Stimulated activated CD4-positive, alpha-beta T cell treated with anti-CD3 and anti-CD28 coated beads, Interleukin-1b, Interleukin-23, amount 100 ng/mL, for 4 hours (primary cell): ENCODE measurements at places on chromosomes 4 and X.

GRCh38 chrX:30278365-30278764 is 30.8 kb downstream of the NR0B1 start:
- DNase-seq: no peak

GRCh38 chr4:14115106-14115505 is 487.6 kb upstream of the BOD1L1 start:
- no peak for DNase-seq

DNA sequence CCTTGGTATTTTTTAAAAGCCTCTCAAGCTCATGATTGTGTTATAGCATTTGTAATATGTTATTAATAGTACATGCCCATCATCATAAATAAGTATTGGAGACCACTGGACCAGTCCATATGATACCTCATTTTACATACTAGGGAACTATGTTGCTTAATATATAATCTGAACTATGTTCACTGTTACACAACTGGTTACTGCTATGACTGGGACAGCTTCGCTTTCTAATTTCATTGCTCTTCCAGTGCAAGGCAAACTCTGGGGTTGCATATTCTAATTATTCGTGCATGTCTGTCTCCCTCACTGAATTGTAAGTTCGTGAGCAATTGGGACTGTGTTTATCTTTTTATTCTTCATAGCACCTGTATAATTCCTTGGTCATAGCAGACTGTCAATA is 330.5 kb downstream of the RAPGEF2 start:
- no peak for DNase-seq

- no peak for DNase-seq
These were observed 2.7 kb downstream of the PPARGC1A start for GRCh38 chr4:23887173-23887572.

- peak; percentile 0 for DNase-seq
These were observed 196.2 kb downstream of the SNCA start for GRCh38 chr4:89640620-89641366.

GRCh38 chr4:118968005-118968404 is 79.4 kb downstream of the SYNPO2 start:
- no peak for DNase-seq

GRCh38 chr4:57154191-57154590 is 44.0 kb upstream of the IGFBP7 start:
- DNase-seq: no peak

GRCh38 chrX:122850326-122850725 is 333.8 kb upstream of the GRIA3 start:
- DNase-seq: no peak

DNA sequence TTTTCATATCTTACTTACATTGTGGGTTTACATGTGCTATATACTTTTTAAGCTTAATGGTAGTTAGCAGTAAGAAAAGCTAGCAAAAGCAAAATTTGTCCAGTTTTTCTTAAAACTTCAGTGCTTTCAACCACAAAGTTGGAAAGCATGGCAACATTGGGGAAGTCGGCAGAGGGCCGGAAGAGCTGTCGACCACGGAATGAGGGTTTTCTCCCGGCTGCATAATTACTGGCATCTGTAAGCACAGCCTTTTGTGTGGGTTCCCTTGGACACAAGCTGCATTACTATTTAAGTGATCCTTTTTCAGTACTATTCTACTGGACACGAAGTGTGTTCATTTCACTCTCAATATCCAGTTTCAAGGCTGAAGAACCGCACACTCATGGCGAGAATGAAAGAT is 560.4 kb downstream of the ANKRD50 start:
- no peak for DNase-seq

DNA sequence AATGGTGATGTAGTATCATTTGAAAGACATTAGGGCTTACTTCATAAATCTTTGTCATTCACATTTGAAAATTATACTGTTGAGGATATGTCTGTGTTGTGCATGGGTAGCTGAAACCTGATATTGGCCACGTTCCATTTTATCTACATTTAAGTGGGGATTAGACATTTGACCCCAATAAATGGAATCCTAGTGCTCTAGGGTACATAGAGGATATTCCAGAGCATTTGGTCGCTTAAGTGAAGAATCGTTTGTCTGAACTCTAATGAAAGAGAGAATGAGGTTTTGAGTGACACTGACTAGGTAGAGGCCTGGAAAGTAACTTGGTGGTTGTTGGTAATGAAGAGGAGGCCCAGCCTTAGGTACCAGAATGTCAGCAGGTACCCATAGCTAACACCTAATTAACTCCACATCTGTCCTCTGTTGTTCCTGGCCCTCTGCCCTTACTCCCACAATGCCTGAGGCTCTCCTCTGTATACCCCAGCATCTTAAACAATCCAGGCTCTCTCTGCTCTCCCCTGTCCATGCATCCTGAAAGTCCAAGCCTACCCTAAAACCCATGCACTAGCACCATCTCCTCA is 299.5 kb upstream of the KLF3 start:
- no peak for DNase-seq

DNA sequence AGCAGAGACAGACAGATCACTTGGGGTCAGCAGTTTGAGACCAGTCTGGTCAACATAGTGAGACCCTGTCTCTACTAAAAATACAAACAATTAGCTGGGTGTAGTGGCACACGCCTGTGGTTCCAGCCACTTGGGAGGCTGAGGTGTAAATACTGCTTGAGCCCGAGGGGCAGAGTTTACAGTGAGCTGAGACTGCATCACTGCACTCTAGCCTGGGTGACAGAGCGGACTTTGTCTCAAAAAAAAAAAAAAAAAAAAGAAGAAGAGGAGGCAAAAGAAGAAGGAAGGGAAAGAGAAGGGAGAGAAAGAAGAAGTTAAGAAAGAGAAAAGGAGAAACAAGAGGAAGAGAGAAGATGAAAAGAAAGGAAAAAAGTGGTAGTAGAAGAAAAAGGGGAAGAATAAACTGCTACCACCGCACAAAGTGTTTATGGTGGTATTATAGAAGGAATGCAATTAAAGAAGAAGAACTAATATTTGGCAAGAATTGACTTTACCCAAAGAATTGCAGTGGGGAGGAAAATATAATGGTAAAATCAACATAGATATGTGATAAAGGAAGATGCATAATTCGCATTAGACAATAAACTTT is 19.6 kb upstream of the NSUN7 start:
- no peak for DNase-seq

DNA sequence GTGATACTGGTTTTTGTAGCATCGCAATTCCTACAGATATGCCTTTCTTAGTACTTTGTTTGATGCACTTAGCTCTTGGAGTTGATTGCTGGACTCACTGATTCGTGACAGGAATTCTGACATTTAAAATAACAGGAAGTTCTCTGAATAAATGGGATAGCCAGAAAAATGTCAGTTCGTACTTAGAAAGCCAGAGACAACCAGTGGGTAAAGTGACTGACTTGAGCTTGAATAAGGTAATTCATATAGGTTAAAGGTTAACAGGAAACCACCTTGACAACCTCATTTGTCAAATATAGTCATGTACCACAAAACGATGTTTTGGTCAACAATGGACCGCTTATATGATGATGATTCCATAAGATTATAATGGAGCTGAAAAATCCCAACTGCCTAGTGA is 181.4 kb downstream of the RPA4 start:
- no peak for DNase-seq

GRCh38 chr4:53552711-53553110 is 38.6 kb downstream of the LNX1 start:
- no peak for DNase-seq

DNA sequence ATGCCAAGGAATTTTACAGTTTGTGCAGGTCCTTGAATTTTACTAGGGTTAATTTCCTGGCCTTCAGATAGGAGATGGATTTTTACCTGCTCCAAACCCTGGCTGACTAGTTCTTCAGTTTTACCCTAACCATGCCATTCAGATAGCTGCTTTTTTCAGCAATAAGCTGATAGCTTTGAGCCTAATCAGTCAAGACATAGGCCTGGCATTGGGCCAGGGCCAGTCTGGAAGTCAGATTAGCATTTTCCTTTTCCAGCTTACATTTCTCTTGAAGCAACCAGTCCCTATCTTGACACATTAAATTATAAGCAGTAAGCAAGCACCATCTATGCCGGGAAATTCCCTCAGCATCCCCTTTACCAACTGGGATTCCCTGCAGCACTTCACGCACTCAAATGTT is 177.1 kb downstream of the ADGRA3 start:
- DNase-seq: no peak

GRCh38 chr4:102988429-102989020 is 31.0 kb downstream of the SLC9B1 start:
- DNase-seq: no peak

DNA sequence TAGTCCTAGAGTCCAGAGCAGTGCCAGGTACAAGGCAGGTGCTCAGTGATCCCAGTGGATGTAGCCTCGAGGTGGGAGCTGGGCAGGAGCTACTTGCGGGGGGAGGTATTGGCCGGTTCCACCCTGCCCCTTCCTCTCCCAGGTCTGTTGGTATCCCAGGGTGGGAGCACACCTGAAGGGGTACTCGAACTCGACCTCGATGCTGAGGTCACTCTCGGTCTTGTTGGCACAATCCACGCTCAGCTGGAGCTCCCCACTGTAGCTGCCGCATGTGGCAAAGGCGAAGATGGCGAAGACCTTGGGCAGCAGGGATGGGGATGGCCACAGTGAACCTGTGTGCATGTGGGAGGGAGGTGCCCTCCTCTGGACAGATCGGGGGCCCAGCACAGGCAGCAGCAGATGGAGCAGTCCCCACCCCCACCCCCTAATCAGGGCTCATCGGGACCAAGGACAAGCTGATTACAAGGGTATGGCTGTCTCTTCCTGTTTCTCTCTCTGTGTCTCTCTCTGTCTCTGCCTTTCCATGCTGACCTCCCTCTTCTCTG is 2.4 kb downstream of the SYP start:
- no peak for DNase-seq

DNA sequence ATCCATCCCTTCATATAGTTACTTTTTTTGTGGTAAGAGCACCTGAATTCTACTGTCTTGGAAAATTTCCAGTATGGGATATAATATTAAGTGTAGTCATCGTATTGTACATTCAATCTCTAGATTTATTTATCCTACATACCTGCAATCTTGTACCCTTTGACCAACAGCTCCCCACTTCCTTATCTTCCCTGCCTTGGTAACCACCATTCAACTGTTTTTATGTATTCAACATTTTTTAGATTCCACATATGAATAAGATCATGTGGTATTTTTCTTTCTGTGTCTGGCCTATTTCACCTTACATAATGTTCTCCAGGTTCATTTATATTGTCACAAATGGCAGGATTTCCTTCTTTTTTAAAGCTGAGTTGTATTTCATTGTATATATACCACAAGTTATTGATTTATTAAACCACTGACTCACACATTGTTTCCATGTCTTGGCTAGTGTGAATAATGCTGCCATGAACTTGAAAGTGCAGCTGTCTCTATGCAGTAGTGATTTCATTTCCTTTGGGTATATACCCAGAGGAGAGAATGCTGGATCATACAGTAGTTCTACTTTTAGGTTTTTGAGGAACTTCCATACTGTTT is 572.5 kb downstream of the MAGEB5 start:
- DNase-seq: no peak

DNA sequence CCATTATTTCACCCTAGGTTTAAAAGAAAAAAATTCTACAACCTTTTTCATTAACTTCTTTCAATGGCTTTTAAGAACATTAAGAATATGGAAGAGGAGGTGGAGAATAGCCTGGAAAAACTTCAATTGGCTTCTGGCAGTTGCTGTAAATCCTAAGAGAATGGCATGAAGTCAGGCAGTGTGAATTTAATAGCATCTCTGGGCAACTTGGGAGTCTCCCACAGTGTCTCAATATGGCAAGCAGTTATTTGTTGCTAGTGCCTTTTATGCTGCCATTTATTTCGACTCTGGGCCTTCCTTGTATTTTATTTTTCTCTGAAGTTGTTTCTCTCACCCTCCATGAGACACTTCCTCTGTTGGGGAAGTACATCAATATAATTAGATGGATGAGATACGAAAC is 322.1 kb downstream of the CBLL2 start:
- no peak for DNase-seq

DNA sequence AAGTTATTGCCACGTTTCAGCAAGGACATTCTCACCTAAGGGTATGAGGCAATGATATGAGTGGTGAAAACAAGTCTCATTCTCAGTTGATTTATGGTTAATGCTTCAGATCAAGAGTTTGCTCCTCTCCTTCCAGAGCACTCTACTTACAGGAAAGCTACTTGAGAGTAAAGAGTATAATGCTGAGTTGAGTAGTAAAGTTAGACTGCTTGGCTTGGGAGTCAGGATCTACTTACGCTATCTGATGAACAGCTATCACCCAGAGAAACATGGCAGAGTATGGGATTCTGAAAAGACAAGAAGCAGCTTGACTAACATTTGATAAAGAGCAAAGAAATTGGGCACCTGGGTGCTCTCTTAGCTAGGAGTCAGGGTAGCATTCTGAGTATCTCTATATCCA is 211.8 kb downstream of the GLUD2 start:
- DNase-seq: no peak

- DNase-seq: no peak
These were observed 95.3 kb downstream of the ZAR1 start for GRCh38 chr4:48585401-48585800.

DNA sequence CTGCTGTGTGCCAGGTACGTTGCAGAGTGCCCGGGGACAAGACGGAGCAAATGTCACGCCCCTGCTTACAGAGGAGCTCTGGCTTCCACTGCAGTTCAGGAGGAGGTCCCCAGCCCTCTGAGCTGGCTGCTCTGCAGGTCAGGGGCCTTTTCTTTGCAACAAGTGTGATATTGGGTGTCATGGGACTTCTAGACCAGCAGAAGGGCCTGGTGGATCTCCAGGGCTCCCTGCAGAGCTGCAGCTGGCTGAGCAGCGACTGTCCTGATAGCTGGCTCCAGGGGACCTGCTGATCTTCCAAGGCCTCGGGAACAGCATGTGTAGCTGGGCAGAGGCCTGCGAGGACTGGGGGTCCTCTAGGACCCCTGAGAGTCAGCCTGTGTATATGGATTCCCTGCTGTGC is 120.4 kb downstream of the SORCS2 start:
- DNase-seq: no peak

- no peak for DNase-seq
These were observed 15.3 kb upstream of the BEND4 start for GRCh38 chr4:42167709-42168108.

DNA sequence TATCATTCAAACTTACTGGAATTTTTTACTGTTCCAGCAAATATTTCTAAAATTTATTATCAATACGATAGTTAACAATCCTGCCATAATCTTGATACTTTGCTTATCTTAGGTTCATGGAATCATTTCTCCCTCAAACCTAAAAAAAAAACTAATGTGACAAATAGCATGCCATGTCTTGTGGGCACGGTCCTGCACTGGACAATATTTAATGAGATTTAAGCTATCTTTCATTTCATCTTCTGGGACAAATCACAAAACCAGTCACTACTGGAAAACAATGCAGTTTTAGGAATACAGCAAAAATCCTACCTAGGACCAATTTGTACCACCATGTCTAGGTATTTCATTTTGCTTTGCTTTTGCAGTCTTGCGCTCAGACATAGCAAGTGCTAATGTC is 93.7 kb downstream of the FRYL start:
- DNase-seq: no peak

- DNase-seq: peak; percentile 25
These were observed 278.6 kb downstream of the ADGRA3 start for GRCh38 chr4:22237155-22237751.

- no peak for DNase-seq
These were observed 1216.1 kb downstream of the FSTL5 start for GRCh38 chr4:160947653-160948052.

GRCh38 chr4:109291707-109292238 is 10.7 kb downstream of the COL25A1 start:
- no peak for DNase-seq
